ENCODE measurements at places on chromosomes 16 and 17. TPM values are rescaled to one million over a fixed set of nuclear protein-coding genes. Genes with fewer than 3 reads are reported as not detected.

- DNase-seq = no peak
Observed at GRCh38 chr17:19647697-19648474, 665 bp upstream of the ALDH3A2 start.

DNA sequence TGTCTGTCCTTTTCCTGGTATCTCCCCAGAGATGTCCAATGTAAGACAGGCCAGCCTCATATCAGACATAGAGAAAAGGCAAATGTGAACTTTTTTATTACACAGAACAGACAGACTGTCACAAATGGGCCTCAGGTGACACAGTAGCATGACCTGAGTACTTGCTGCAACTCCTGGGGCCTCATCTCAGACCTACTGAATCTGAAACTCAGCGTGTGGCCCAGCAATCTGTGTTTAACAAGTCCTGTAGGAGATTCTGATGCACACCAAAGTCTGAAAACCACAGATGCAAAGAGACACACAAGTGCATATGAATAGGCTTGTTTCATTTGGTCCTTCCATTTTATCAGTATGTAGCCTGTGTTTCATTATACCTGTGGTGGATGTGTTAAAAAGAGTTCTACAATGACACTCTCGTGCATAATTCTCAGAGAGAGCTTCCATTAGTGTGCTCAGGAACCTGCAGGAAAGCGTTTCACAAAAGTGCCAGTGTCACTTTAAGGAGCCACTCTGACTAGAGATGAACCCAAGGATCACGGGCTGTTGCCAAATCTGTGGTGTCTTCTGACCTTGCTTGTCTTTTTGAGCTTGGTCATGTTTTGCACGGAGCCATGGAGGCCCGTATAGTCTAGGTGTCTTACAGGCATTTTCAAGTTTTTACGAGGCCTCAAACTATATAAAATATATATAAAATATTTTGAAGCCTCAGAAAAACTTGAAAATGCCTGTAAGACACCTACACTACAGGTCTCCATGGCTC is 33.8 kb upstream of the NF1 start:
- no peak for DNase-seq

The GP1BA gene
- not detected for total RNA-seq

The TBC1D3H gene
- not detected for total RNA-seq

Measured in glomerular endothelial cell (primary cell).